ENCODE measurements at places on chromosomes 3 and 15.

DNA sequence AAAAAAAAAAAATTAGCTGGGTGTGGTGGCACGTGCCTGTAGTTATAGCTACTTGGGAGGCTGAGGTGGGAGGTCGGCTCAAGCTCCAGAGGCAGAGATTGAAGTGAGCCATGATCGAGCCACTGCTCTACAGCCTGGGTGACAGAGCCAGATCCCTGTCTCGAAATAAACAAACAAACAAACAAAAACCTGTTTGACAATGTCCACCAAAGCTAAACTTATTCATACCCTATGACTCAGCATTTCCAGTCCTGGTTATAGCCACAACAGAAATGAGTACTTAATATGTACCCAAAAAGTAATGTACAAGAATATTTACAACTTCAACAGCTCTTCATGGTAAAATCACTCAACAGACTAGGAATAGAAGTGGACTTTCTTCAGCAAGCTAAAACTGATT lies 31.1 kb downstream of the SERP1 start:
- no peak for DNase-seq

GRCh38 chr15:58629625-58630024 lies 119.9 kb downstream of the ADAM10 start:
- no peak for DNase-seq

- DNase-seq: no peak
Observed at GRCh38 chr3:168205451-168205850, 109.7 kb upstream of the GOLIM4 start.

- DNase-seq: peak; percentile 22
Observed at GRCh38 chr3:196120291-196120951, 38.5 kb upstream of the TFRC start.

GRCh38 chr3:193665370-193665989 lies 72.5 kb downstream of the OPA1 start:
- no peak for DNase-seq

- no peak for DNase-seq
Observed at GRCh38 chr3:82002491-82002890, 241.0 kb upstream of the GBE1 start.

GRCh38 chr3:104547031-104547430 lies 819.7 kb upstream of the ALCAM start:
- DNase-seq: no peak

- no peak for DNase-seq
Observed at GRCh38 chr3:130340766-130341165, 4.7 kb upstream of the COL6A5 start.

GRCh38 chr3:135268941-135269532 lies 474.0 kb downstream of the EPHB1 start:
- DNase-seq: no peak
